ENCODE measurements at places on chromosomes 7 and 10. TPM values are rescaled to one million over a fixed set of nuclear protein-coding genes. Genes with fewer than 3 reads are reported as not detected.

The CPXM2 gene
- 55.7 TPM for polyA plus RNA-seq

The EVX1 gene
- polyA plus RNA-seq: not detected

The SLC13A1 gene
- polyA plus RNA-seq: 8.2 TPM

The FOXI2 gene
- 0.19 TPM for polyA plus RNA-seq

The TCF7L2 gene
- 21.5 TPM for polyA plus RNA-seq

The FGFR2 gene
- polyA plus RNA-seq: 31.2 TPM

The RSBN1L gene
- polyA plus RNA-seq: 8.3 TPM

The CNNM1 gene
- polyA plus RNA-seq: not detected

The DYDC2 gene
- not detected for polyA plus RNA-seq

The ANKRD26 gene
- 3.1 TPM for polyA plus RNA-seq

The TUBAL3 gene
- 97.7 TPM for polyA plus RNA-seq

The LGI1 gene
- polyA plus RNA-seq: 0.24 TPM

The TRPV5 gene
- 0.03 TPM for polyA plus RNA-seq

The CFTR gene
- 51.0 TPM for polyA plus RNA-seq

The LMTK2 gene
- polyA plus RNA-seq: 5.4 TPM

The TEX36 gene
- not detected for polyA plus RNA-seq

The OR9A2 gene
- not detected for polyA plus RNA-seq

All from small intestine (tissue), 16 donors.